ENCODE measurements at places on chromosomes 5 and 9.

DNA sequence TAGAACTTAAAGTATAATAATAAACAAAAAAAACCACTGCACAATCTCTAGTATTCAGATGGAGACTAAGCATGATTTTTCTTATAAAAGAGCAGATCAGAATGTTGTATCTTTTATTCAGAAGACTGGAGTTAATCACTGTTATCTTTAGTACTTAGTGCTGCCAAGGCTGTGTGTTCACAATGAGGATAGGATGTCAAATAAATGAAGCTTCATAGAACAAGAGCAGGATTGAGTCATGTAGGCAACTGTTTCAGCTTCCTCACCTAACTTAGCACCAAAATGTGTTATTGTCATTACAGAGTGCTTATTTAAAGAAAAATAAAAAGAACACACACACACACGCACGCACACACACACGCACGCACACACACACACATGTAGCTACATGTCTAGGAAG, 58.1 kb upstream of the CDKN2B start:
- DNase-seq: no peak

GRCh38 chr5:143916451-143916850, 104.5 kb downstream of the HMHB1 start:
- DNase-seq: no peak

DNA sequence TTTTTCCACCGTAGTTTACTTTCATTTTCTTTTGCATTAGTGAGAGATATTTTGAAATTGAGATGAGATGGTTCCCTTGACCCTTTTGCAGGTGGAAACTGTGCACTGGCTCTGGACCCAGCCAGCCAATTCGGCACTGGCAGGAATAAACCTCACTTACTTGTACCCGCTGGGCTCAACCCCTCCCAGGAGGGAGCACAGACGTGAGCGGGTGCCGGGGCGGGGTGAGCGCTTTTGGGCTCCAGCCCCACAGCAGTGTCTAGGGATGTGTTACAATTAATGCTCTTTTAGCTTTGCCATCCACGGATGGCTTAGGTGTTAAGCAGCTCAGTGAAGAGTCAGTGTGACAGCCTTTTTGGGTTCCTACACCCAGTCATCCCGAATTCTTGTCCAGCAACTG, 766.1 kb upstream of the CHD1 start:
- DNase-seq: no peak

- no peak for DNase-seq
Observed at GRCh38 chr5:123783421-123783820, 271.4 kb downstream of the CSNK1G3 start.

- DNase-seq: no peak
Observed at GRCh38 chr9:92740446-92740961, 24.1 kb downstream of the BICD2 start.

DNA sequence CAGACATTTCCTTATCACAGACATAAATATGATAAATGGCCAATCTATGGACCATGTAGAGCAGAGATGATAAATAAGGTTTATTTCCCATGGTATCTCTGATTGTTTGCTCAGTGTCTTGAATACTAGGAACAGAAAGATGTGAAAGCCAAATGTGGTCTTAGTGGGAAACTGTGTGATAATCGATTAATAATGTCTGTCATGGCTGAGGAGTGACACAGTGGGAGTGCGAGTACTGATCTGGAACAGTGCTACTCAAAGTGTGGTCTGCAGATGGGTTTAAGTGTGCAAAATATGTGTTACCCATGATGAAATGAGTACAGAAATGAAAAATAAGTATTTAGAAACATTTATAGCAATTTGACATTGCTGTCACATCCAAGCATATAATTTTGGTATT, 92.5 kb downstream of the PTTG1 start:
- no peak for DNase-seq

DNA sequence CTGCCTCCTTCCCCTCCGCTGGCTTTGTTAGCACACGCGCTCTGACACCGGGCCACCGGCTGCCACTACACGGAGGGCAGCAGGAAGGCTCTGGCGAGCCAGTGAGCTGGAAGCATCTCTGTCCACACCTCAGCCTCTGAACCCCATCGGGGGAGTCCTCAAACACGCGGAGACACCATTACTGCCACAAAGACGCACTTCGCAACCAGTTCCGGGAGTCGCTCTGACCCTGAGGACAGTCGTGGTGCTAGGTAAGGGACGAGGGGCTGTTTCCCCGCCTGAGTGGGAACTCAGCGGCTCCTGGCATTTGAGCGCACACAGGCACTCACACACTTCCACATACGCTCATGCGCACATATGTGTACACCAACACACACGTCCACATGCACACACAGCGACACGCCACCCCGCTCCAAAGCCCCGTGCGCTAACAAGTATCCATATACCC, 160.0 kb downstream of the C9orf152 start:
- DNase-seq: no peak

GRCh38 chr5:142319105-142319504, 5.7 kb downstream of the SPRY4 start:
- no peak for DNase-seq

- no peak for DNase-seq
Observed at GRCh38 chr5:12679731-12680130, 775.5 kb upstream of the CTNND2 start.

DNA sequence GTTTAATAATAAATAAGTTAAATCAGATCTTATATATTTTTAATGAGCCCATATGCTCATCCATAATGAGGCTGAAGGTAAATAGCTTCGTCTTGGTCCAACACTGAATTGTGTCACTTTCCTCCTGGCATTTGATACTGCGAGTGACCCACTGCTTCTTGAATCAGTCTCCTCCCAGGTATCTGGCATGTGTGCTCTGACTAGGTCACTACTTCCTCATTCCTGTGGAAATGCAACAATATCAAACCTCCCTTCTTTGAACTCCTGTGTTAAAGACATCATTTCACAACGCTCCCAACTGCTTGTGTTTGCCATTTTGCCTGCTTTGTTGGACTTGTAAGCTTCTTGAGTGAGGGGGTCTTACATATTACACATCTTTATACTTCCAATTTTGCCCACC, 157.7 kb downstream of the SLC24A2 start:
- DNase-seq: no peak

DNA sequence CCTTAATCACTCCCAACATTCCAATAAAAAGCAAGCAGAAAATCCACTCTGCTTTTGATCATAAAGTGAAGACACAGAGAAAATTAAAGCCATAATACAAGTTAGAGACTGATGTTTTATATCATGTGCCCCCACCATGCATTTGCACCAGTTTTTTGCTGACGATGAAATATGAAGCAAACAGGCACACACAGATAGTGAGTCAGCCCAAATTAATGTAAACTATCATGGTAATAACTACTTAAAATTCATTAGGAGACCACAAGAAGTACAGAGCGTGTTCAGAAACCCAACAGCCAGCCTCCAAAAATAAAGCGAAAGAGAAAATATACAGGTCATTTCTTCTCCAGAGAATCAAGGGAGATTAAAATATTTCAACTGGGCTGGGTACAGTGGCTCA, 46.4 kb upstream of the KDM4C start:
- DNase-seq: no peak

DNA sequence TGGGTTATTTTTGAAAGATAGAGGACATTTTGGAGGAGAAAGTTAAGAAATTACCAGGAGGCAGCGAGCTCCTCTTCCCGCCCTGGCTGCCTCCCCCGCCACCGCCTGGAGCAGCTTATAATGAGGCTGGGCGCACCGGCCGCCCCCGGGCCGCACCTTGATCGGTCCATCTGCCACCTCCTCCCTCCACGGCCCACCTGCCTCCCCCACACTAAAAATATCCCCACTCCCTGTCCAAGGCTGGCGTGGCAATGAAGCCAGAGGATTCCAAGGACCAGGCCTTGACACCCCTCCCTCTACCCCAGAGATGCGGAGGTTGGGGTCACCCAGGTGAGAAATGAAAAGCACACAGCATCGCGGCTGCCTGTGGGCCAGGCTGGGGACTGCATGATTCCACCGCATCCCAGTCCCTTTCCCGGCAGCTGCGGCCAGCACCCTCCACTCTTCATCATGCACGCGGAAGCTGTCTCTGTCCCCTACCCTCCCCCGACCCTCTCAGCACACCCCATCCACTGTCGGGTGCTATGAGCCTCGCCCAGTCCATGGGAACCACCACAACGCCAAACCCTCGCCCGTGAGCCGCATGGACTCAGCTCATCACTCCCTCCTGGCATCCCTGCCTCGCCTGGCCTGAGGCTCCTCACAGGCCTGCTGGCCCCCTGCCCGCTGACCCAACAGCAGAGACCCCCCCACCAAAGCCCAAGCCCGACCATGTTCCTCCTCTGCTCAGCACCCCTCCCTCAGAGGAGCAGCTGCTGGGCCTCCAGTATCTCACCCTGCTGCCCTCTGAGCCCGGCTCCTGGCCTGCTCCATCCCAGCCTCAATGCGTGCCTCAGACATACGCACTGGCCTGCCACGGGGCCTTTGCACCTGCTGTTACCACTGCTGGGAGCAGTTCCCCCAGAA, 50.0 kb downstream of the SARDH start:
- DNase-seq: no peak

GRCh38 chr9:76692458-76693129, 71.6 kb upstream of the PCA3 start:
- DNase-seq: no peak

- DNase-seq: no peak
Observed at GRCh38 chr9:91037511-91038482, 236.2 kb downstream of the SYK start.

- no peak for DNase-seq
Observed at GRCh38 chr9:20028192-20028848, 239.5 kb upstream of the SLC24A2 start.

- no peak for DNase-seq
Observed at GRCh38 chr9:123669346-123669745, 260.6 kb downstream of the DENND1A start.

- DNase-seq: no peak
Observed at GRCh38 chr9:36488389-36488756, 84.3 kb upstream of the MELK start.

- no peak for DNase-seq
Observed at GRCh38 chr5:93225748-93226147, 355.3 kb downstream of the NR2F1-AS1 start.

GRCh38 chr9:82790875-82791274, 272.1 kb downstream of the RASEF start:
- DNase-seq: no peak

DNA sequence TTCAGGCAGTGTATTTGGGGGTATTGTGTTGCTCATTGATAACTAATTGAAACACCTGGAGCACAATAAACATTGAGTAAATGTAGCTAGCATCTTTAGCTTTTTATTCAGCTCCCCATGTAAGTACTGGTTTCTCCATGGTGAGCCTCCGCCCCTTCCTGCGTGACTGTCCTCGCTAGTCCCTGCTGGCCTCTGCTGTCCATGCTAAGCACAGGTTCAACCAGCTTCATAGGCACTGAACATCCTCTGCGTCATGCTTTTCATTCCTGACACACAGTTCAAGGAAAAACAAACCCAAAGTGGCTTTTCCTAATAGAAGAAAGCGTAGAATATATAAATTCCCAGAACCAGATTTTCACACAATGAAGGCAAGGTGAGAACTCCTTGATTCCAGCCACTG, 27.3 kb upstream of the DAP start:
- DNase-seq: no peak

- no peak for DNase-seq
Observed at GRCh38 chr5:142836048-142836447, 65.9 kb downstream of the ARHGAP26 start.

DNA sequence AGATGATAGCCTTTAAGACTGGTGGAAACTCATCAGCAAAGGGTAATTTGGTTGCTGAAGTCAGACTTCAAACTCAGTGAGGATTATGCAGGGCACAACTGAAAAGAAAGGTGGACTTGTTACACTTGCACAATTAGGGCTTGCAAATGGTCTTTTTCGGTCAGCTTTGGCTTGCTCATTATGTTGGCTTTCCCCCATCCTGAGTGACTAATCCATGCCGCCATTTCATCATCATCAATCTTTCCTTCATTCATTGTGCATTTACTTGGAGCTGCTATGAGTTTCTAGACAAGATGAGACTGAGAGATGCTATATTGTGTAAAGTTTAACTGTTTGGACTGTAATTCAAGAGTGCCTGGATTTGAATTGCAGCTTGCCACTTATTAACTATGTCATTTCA, 134.8 kb upstream of the PPP1R2B start:
- DNase-seq: no peak

- DNase-seq: peak; percentile 14
Observed at GRCh38 chr9:115593587-115594091, 475.7 kb upstream of the TNC start.

DNA sequence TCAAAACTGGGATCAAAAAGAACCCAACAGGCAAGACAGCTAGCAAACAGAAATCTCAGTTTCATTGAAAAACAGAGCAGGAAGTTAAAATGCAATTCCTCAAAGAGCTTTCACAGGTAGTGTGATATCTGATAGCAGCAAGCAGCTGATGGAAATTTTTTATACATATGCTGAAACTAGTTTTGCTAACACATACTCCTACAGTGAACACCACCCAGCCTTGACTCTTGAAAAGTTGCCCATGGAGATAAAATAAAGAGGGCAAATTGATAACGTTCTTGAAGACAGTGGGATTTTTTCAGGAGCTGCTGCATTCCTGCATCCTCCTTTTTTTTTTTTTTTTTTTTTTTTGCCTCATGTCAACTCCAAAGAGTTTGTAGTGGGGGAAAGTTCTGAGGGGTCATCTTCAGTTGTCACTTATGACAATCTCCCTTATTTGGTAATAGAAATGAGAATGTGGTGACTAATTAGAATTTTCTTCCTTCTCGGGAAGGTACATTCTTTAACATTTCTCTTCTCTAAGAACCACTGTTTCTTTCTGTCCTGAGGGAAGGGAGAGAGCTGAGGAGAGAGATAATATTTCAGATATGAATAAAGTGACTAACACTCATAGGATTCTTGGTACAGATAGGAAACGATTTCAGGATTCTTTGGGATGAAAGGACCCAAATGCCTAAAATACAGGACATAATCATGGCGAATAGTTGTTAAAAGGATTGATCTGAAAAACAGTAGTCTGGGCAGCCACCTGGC, 24.6 kb downstream of the SH3RF2 start:
- no peak for DNase-seq

- DNase-seq: no peak
Observed at GRCh38 chr9:32647671-32648070, 12.2 kb upstream of the TAF1L start.

DNA sequence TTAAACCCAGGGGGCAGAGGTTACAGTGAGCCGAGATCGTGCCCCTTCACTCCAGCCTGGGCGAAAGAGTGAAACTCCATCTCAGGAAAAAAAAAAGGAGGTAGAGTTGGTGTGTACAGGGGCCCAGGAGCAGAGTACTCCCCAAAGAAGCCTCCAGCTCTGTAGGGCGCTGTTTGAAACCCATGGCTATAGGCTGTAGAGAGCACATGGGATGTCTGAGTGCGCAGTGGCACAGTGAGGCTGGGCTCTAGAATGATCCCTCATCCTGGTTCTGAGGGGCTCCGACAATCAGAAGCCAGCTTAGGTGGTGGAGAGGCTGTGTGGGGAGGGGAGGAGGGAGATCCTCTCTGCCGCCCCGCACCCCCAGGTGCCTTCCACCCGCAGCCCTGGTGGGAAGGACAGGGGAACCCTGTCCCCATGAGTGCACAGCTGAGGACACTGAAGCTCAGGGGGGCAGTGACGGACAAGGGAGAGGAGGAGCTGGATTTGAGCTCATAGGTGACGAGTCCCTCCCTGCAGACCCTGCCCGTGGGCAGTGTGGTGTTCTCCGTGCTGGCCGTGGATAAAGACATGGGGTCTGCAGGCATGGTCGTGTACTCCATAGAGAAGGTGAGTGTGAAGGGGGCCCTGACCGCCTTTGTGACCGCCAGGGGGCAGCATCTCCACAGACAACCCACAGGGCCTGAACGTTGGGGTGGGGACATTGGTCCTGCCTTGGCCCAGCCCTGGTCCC, 24.6 kb downstream of the CDHR2 start:
- DNase-seq: no peak
